ENCODE measurements at places on chromosomes 5 and 9.

DNA sequence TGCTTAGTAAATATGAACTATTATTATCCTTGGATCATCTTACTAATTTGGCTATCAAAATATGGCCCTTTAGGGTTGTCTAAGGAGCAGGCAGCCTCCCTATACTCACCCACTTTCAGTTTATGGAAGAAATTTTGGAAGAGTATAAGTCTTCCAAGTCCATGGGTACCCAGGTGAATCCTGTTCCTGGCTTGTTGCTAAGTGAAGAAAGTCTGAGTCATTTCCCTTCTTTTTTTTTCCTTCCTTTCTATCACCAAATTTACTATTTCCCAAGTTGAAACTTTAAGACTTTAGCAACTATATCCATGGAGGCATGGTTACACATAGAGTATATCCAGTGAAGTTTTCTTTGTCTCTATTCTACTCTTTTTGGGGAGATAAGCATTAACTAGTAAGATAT, 184.0 kb upstream of the ACTBL2 start:
- DNase-seq = peak; percentile 29

DNA sequence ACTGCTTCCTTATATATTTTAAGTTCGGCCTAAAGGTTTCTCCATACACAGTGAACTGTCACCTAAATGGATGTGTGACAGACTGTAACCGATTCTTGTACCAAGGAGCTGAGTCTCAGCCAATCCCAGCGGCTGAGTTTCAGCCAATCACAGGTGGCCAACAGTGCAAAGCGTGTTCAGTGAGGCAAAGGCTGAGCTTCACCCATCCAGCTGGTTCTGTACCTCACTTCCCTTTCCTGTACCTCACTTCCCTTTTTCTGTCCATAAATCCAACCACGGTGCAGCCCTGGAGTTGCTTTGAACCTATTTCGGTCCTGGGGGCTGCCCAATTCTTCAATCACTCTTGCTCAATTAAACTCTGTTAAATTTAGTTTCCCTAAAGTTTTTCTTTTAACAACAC, 15.7 kb upstream of the TBC1D9B start:
- DNase-seq = no peak

DNA sequence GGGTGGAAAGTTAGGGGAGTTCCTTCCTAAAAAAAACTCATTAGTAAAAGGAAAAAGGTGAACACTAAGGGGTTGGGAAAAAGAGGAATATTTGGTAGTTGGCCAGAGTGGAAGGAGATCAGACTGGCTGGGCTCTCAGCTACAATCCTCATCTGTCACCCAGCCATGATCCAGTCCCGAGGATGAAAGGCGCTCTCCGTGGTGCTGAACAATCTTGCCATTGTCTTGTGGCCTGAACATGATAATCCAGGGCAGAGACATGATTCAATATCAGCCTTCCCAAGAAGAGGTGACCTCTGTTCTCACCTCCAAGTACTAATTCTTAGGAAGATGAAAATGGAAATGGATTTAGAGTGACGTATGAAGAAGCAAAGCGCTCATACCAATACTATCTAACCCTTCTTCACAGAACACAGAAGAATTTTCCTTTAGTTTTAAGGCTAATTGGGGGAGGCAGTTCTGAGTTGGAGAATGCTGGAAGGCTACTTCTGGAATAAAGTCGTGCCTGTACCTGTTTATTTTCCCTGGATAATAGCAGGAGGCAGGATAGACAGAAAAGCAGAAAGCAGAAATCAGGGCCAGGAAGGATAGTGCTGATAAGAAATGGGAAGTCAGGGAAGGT, 36.6 kb upstream of the MYORG start:
- peak; percentile 62 for DNase-seq

GRCh38 chr9:1639166-1639565, 376.0 kb upstream of the SMARCA2 start:
- no peak for DNase-seq
